ENCODE measurements at places on chromosomes 5 and 9.
A peak's percentile ranks its signal among the peaks of the same experiment; 100 is the strongest.

DNA sequence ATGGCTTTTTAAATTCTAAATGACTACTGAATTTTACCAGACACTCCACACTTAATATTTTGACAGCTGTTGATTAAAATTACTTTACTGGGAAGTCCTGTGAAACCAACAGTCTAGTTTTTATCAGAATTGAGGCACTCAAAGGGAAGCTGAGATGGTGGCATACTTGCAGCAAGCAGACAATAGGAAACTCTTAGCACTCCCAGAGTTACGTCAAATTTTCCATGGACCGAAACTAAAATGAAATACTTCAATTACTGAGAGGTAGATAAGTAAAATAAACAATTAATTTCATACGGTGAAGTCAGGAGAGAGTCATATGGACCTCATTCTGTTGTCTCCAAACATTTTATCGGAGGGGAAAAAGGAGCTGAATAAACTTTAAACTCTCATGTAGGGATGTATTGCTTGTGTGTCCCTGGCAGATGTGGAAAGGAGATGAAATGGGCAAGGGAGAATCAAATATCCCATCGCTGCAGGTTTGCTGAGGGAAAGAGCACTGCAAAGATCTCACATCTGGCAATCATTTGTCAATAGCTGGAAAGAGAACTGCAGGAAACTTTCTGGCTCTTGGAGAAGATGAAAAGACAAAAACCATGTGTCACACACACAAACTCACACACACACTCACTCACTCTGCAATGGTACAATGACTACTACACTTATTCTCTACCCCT, 189.4 kb downstream of the BNC2 start:
- DNase-seq = no peak

GRCh38 chr9:96318921-96319565, 17.1 kb upstream of the HSD17B3 start:
- no peak for DNase-seq

DNA sequence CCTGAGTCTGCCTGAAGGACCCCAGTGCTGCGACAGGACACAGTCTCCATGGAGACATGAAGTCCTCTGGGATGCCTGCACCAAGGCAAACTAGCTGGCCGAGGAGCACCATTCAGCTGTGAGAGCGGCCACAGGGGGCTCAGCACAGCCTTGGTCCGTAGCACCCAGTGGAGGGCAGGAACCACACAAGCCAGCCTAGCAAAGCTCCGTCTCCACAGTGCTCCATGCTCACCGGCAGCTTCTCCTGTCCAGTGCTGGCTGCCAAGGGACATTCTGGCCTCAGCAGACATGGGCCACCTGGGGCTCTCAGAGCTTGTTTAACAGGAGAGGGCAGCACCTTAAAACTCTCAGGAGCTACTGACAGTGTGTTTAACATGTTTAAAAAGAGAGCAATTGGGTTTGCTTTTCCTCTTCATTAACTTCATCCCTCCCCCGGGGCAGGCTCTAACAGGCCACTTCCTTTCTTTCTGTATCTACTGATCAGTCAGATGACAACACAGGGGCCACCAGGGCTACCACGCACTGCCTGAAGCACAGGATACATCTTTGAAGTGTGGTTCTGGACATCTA, 57.0 kb downstream of the SECISBP2 start:
- DNase-seq = peak; percentile 26

DNA sequence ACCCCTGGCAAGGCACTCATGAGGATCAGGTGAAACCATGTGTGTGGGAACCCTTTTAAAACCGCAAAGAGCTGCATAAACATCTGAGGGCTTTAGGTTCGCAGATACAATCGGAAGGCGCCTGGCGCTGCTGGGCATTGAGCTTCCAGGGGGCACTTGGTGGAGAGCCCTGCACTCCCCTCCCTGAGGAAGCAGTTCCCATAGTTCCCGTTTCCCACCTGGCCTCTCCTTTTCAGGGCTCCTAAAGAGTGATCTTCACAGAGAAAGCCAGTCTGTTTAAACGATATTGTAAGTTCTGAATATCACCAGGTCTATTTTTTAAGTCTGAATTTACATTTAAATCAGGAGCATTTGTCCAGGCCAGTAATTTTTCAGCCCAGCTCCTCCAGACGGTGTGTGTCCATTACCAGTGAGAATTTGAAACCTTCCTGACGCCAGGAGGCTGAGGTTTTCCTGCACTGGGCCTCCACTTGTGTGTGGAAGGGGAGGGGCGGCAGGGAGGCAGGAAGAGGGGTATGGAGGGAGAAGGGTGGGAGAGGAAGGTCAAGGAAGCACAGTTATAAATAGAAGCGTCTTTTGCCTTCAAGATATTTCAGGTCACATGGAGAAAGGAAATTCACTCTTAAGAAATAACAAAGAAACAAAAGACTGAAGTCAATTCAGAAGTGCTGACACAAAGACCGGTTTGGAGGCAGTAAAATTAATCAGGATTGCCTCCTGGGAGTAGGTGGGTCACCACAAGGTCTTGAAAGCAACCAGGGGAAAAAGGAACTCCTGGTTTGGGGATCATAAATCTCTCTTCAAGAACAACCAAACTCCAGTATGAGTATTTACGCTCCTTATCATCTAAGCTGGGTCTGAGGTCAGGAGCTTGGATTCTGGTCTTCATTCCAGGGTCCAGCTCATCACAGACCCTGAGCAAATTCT, 14.3 kb upstream of the MGAT1 start:
- DNase-seq = no peak

GRCh38 chr9:8760000-8760767, 960.6 kb upstream of the DMAC1 start:
- no peak for DNase-seq

- no peak for DNase-seq
These were observed 170.4 kb downstream of the ARRDC3 start for GRCh38 chr5:91212714-91213092.

DNA sequence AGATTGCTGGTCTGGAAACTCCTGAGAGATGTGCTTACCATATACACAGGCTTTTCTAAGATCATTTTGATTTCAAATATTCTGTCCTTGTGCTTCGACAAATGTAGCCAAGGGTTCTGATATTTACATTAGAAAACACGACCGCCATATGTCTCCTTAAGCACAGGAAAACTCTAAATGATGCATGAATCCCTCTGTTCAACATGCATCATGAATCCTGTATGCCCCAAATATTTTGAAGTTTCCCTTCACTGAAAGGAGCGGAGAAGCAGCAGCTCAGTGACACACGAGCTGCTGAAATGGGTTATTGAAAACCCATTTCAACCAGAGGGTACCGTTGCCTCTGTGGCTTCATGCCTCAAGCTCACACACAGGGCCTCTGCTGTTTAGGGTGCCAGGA, 74.4 kb downstream of the NREP start:
- no peak for DNase-seq

GRCh38 chr5:102539996-102540728, 41.4 kb upstream of the SLCO6A1 start:
- DNase-seq = no peak

GRCh38 chr5:73892806-73893205, 266.8 kb downstream of the ARHGEF28 start:
- DNase-seq = no peak

GRCh38 chr5:80153586-80154126, 102.2 kb downstream of the SERINC5 start:
- no peak for DNase-seq

DNA sequence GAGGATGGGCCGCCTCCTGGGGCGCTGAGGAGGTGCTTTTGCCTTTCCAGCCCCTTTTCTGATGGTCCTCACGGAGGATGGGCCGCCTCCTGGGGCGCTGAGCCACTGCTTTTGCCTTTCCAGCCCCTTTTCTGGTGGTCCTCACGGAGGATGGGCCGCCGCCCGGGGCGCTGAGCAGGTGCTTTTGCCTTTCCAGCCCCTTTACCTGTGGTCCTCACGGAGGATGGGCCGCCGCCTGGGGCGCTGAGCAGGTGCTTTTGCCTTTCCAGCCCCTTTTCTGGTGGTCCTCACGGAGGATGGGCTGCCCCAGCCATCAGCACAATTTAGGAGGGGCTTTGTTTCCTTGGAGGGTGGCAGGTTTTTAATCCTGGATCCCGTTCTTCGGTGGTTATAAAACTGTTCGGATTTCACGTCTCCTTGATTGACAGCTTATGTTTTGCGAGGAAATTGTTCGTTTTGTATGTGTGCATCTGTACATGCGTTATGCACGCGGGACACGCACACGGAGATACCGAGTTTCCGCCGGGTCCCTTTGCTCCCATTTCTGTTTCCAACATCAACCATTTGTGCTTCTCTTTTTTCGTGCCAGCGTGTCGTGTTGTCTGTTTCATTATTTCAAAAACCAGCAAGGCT, 34.7 kb upstream of the SLC9A3 start:
- DNase-seq = no peak

DNA sequence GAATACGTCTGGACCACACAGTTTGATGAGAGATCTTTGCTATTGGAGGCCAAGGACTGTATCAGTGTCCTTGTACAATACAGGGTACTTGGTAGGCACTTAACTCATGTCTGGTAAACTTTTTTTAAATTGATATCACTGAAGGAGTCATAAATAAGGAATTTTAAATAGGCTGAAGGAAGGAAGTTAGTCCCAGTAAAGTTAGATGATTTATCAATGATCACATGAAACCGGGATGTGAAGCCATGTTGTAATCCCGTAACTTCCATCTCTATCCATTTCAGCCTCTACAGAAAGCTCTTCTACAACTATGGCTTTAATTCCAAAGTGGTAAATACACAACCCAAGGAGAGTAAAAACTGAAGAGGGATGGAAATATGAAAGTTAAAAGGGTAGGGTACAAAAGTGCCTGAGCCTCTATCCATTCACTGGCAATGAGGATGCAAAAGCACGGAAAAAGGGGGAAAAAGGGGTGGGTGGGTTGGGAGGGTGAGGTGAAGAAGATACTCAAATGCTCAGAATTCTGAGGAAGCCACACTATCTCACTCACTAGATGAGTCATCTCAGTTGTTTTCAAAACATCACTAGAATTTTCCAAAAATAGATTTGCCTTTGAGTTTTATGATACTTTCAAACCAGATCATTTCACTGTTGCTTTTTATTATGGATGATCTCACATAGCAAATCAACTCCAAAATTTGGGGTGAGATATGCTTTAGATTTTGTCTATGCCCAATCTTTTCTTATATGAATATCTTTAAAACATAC, 1053.5 kb downstream of the NR2F1-AS1 start:
- DNase-seq = no peak

- no peak for DNase-seq
These were observed 9.6 kb upstream of the DMRT3 start for GRCh38 chr9:966870-967269.

DNA sequence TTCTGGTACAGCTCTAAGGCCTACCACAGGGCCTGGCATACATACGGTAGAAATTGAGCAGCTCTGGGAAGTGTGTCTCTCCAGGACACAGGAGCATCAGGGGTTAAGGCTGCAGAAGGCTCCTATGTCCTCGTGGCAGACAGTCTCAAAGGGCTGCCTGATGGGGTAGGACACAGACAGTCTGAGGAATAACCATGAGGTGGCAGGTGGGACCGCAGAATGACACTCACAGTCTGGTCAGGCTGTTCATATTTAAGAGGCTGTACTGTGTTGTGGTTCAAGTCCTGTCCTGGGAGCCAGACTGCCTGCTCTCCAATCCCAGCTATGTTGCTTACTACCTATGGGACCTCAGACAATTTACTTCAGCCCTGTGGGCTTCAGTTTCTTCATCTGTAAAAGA, 217.1 kb downstream of the TRIM32 start:
- no peak for DNase-seq

GRCh38 chr5:106399391-106399790, 1271.3 kb downstream of the EFNA5 start:
- no peak for DNase-seq

DNA sequence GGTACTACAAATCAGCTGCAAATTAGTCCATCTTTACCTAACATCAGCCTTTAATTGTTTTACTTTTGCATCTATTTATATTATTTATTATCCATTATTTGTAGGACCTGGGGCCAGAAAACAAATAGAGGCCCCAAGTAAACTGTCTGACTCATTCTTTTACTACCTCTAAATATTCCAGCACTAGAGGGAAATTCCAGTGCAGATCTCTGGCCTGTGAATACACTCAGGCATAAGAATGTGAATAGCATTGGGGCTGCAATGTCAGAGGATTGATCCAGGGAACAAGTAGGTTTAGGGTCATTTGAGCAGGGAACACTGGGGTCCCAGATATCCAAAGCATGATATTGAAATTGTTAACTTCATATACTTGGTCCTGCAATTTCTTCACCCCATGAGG, 176.6 kb upstream of the TYRP1 start:
- no peak for DNase-seq

- no peak for DNase-seq
These were observed 41.9 kb downstream of the SETX start for GRCh38 chr9:132312873-132313272.

DNA sequence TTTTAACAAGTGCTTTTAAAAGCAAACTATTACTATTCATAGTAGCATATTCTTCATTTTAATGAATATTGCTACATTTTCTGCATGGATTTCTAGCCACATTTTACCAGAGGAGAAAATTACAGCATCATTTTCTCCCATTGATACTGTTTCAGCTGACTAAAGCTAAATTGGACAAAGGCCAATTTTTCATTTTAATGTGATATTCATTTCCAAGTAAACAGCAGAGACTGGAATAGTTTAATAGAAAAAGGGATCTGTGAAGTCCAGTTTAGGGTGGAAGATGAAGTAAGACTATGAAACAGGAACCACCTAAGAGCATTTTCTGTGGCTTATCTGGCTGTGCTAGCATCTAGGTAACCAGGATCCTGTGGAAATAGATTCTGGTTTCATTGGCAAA, 128.1 kb downstream of the GIN1 start:
- no peak for DNase-seq

DNA sequence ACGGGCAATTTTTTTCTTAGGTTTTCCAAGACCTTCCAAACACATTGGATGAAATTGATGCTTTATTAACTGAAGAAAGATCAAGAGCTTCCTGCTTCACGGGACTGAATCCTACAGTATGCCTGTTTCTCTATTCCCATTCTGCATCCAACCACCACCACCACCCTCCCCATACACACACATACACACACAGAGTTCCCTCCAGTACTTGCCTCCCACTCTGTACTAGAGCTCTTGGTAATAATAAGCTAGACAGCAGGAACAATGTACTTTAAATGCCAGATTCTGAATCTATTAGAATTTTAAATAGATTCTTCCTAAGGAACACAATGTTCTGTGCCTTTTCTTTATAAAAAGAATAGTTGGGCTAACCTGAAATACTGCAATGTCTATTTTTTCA, 67.4 kb downstream of the KLF9 start:
- DNase-seq = no peak

DNA sequence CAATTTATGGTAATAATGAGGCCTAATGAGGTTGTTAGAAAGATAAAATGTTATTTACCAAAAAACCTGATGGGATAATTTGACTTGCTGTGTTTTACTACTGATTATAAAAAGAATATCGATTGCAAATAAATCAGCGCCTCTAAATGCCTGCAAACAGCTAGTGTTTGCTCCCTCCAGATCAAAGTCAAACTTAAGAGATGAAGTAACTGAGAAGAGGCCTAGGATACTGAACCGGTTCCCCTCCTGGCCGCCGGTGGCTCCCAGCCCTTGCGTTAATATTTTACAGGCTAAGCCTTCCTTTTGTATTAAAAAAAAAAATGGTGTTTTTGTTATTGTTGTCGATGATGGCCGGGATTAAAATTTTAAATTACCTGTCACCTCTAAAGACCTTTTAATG, 2.6 kb downstream of the IRX1 start:
- no peak for DNase-seq

GRCh38 chr5:54837981-54838380, 147.4 kb downstream of the ESM1 start:
- no peak for DNase-seq

- peak; percentile 16 for DNase-seq
These were observed 35.3 kb upstream of the IQGAP2 start for GRCh38 chr5:76367623-76368371.

GRCh38 chr9:128103589-128103962, 24.0 kb downstream of the PTGES2 start:
- peak; percentile 50 for DNase-seq

- DNase-seq = no peak
These were observed 258.2 kb downstream of the ENC1 start for GRCh38 chr5:74382123-74382855.
